ENCODE measurements at places on chromosomes 4 and X. TPM values are rescaled to one million over a fixed set of nuclear protein-coding genes. Genes with fewer than 3 reads are reported as not detected.

USP17L12 gene
- not detected for total RNA-seq

CCDC149 gene
- 5.6 TPM for total RNA-seq

STK32B gene
- 0.60 TPM for total RNA-seq

KCNE5 gene
- not detected for total RNA-seq

FGFBP2 gene
- total RNA-seq = not detected

PPP1R2C gene
- total RNA-seq = not detected

EPGN gene
- not detected for total RNA-seq

PDLIM3 gene
- 139 TPM for total RNA-seq

RBM46 gene
- not detected for total RNA-seq

NXF2 gene
- total RNA-seq = not detected

EBP gene
- total RNA-seq = 59.5 TPM

UCP1 gene
- not detected for total RNA-seq

ZFYVE28 gene
- total RNA-seq = 44.8 TPM

CT45A5 gene
- total RNA-seq = not detected

KLB gene
- total RNA-seq = 0.37 TPM

SYTL5 gene
- total RNA-seq = 3.0 TPM

MAGEA9B gene
- not detected for total RNA-seq

HMGN5 gene
- 3.0 TPM for total RNA-seq

MAGEA4 gene
- not detected for total RNA-seq

C4orf51 gene
- total RNA-seq = not detected

OPHN1 gene
- total RNA-seq = 2.8 TPM

NWD2 gene
- not detected for total RNA-seq

ANTXR2 gene
- total RNA-seq = 46.8 TPM

SUPT20HL1 gene
- total RNA-seq = not detected

FDCSP gene
- not detected for total RNA-seq

P2RY8 gene
- 3.0 TPM for total RNA-seq

MED14 gene
- total RNA-seq = 28.8 TPM

NRK gene
- total RNA-seq = 0.55 TPM

POU3F4 gene
- not detected for total RNA-seq

SRPX gene
- total RNA-seq = 39.2 TPM

CENPI gene
- total RNA-seq = not detected

CUL4B gene
- 18.1 TPM for total RNA-seq

DCLK2 gene
- 19.5 TPM for total RNA-seq

HPGD gene
- 602 TPM for total RNA-seq

ZMAT1 gene
- 18.7 TPM for total RNA-seq

EGFL6 gene
- total RNA-seq = not detected

SPOCK3 gene
- total RNA-seq = not detected

SMIM10 gene
- 1.9 TPM for total RNA-seq

RGN gene
- total RNA-seq = 0.96 TPM

TBC1D19 gene
- total RNA-seq = 19.1 TPM

IL21 gene
- not detected for total RNA-seq

FATE1 gene
- total RNA-seq = not detected

TBC1D14 gene
- total RNA-seq = 56.9 TPM
